ENCODE measurements at places on chromosomes 3 and 15.

DNA sequence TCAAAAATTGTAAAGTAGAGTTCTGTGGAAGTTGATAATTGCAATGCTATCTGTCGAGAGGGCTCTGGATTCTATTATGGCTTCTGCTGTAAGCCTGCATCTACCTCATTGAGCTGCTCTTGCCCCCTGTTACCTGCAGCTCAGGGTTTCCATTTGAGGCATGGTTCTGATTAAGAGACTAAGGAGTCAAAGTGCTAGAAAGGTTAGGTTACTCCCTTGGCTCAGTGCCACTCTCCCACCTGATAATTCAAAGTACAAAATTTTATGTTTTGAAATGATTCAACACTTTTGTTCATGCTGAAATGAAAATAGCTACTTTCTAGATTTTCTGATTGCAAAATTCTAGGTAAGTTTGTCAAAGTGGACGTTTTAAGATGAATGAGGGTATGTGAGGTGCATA is 220.5 kb upstream of the SATB1 start:
- DNase-seq, result no peak

DNA sequence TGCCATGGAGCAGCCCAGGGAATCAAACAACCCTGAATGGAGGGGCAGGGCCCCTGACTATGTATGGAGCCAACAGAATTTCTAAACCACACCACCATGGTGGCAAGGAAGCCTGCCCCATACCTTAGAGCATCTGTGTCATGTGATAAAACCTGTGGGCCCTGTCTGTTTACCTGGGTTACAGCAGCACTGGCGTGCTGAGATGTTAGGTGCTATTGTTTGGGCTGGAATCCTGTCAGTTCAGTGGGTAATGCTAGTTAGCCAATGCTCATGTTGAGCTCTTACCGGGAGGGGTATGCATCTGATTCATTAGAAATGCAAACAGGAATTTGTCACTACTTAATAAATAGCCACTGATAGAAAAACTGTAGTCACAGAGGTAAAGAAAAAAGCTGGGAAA is 63.5 kb upstream of the ETV5 start:
- DNase-seq, result no peak

- DNase-seq, result no peak
Observed at GRCh38 chr3:151813799-151814198, at the start of gene AADAC. TSS of gene AADAC (plus strand) at chr3:151814116. CDS start at chr3:151814163, 47 bp downstream.

DNA sequence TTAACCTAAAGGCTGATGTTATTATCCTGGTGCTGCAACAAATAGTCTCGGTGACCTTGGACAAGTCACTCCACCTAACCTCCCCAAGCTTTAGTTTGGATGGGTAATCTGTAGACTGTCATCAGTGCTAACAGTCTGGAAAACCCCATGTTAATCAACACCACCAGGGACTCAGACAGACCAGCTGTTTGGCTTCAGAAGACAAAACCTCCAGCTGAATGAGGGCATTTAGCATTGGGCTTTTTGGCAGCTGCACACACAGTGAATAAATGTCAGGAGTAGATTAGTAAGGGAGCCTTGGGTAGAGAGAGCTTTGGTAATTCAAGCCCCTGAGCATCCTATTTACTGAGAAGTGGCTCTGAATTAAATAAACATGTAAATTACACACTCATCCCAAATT is 24.9 kb upstream of the C3orf80 start:
- no peak for DNase-seq

DNA sequence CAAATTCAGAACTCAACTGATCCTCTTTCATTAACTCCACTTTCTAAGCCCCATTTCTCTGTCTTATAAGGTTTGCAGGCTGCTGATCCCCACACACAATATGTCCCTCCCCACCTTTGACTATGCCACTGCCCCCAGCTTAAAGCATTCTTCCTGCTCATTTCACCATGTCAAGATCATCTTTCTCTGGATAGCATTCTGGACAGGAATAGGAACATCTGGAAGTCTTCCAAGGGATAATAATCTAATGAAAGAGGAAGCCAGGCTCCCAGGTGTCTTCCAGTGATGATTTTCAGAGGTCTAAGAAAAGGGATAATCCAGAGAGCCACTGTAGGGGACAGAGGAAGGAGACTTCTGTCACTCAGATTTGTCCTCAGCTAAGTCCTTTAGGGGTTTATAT is 54.6 kb upstream of the GALNT15 start:
- DNase-seq, result no peak

- DNase-seq, result no peak
Observed at GRCh38 chr15:55661428-55661827, 73.3 kb upstream of the PYGO1 start.

DNA sequence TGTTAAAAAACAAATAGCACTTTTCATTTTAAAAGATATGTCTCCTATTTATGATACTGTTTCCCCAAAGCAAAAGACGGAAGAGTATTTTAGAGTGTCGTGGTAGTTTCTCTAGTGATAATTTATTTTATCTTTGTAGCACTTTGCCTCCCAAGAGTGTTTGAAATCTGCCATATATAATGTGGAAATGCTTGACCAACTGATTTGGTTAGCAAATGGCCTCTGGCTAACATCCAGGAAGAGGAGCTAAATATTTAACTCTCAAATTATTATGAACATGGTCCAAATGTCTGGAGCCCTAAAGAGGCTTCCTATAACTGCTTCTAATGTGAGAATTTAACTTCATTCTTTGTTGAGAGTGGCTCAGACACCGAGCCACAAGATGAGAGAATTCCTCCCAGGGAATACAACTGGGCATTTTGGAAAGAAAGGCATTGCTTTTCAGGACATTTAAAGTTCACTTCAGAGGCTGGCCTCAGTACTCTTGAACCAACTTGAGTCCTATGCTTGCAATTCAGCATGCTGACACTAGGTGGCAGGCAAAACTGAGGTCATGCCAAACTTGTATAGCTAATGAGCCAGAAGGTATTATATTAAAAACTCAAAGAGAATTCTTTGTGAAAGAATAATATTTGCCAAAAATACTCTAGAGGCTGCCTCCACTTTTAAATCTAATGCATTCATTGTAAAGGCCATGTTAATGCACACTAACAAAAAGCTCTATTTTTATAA is 104.5 kb downstream of the RARB start:
- no peak for DNase-seq

GRCh38 chr3:63995086-63995485 is 28.2 kb downstream of the PSMD6 start:
- DNase-seq, result no peak
